ENCODE measurements at places on chromosomes 11 and 22. TPM values are rescaled to one million over a fixed set of nuclear protein-coding genes. Genes with fewer than 3 reads are reported as not detected.

DNA sequence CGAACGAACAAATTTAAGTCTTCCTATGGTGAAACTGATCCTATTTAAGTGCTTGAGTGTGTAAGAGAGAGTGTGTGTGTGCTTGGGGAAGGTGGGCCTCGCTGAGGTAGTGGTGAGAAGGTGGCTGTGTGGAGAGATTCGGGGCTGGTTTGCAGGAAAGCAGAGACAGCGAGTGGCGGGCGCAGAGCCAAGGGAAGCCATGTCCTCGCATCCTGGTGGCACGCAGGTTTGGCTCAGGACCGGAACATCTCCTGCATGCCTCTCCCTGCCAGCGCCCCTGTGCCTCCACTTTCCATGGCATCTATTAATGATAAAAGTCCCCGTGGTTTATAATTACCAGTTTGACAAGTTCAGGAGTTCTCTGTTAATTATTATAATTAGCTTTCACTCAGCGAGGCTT lies 383.1 kb upstream of the CADM1 start:
- H3K4me3 ChIP-seq = no peak overlapping the region
- DNase-seq = no peak
- no peaks in the 10 kb centered on the region for H3K36me3 ChIP-seq

DNA sequence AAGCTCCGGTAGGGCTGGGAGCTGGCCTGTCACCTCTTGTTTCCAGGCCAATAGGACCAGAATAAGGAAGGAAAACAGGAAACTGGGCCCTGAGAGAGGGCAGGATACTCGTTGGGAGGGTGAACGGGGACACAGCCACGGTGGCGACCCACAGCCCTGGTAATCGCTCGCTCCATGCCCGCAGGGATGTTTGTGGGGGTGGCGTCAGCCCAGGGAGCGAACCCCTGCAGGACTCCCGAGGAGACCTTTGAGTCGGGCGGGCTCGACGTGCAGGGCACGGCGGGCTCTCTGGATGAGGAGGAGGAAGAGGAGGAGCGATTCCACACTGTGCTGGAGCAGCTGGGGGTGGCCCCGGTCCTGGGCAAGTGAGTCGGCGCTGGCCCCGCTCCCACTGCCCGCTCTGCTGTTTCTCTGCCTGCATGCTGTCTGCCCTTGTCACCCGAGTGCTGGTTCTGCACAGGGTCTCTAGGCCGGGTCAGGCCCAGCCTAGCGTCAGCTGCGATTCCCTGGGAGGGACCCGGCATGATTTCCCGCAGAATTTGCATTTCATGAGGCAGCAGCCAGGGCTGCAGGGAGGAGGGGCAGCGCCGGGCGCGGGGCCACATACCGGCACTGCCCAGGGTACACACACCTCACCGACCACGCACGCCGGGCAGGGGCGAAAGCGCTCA lies 1.6 kb downstream of the CRACR2B start:
- H3K36me3 ChIP-seq = peaks cover 14% of the 10 kb centered on the region
- H3K27me3 ChIP-seq = no peaks in the 10 kb centered on the region
- peak overlapping the region; percentile 86 for H3K27ac ChIP-seq
- DNase-seq = no peak
- peak overlapping the region; percentile 58 for H3K4me3 ChIP-seq

GRCh38 chr22:45552580-45553350 lies 50.1 kb downstream of the FBLN1 start:
- H3K36me3 ChIP-seq = peaks cover 15% of the 10 kb centered on the region
- peak; percentile 82 for DNase-seq
- H3K4me3 ChIP-seq = no peak overlapping the region
- H3K27ac ChIP-seq = peak overlapping the region; percentile 73

GRCh38 chr11:80655834-80656233 lies 1215.0 kb upstream of the TENM4 start:
- no peak overlapping the region for H3K4me3 ChIP-seq
- no peaks in the 10 kb centered on the region for H3K36me3 ChIP-seq
- no peaks in the 10 kb centered on the region for H3K27me3 ChIP-seq

DNA sequence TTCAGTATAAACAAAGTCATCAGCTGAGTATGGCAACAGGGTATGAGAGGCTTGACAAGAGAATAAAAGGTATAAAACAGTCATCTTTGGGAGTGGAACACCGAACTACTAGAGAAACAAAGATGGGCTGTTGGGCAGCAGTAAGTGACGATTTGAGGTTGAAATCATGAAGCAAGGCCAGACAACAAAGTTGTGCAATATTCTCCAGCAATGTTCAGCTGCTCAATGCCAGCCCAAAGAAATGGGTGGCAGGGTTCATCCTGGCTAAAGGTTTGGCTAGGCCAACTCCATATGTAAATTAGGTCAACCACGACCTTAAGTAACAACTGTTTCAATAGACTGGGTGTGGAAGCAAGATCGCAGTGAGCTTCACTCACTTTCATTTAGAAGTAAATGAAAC lies 6.2 kb downstream of the APIP start:
- no peaks in the 10 kb centered on the region for H3K36me3 ChIP-seq
- H3K4me1 ChIP-seq = peaks cover 13% of the 10 kb centered on the region
- H3K27ac ChIP-seq = peak overlapping the region; percentile 38
- H3K4me3 ChIP-seq = no peak overlapping the region
- peak; percentile 60 for DNase-seq
- no peaks in the 10 kb centered on the region for H3K27me3 ChIP-seq

- peaks cover 13% of the 10 kb centered on the region for H3K4me1 ChIP-seq
- H3K4me3 ChIP-seq = no peak overlapping the region
- DNase-seq = no peak
- H3K27ac ChIP-seq = no peak overlapping the region
- no peaks in the 10 kb centered on the region for H3K36me3 ChIP-seq
These were observed 470.1 kb downstream of the NTM start for GRCh38 chr11:131840545-131840944.

GRCh38 chr22:24728790-24729637 lies 45.5 kb downstream of the PIWIL3 start:
- no peak overlapping the region for H3K27ac ChIP-seq
- H3K4me1 ChIP-seq = peaks cover 12% of the 10 kb centered on the region
- no peak for DNase-seq
- no peaks in the 10 kb centered on the region for H3K36me3 ChIP-seq
- H3K27me3 ChIP-seq = peaks cover 4% of the 10 kb centered on the region
- no peak overlapping the region for H3K4me3 ChIP-seq

GRCh38 chr11:407651-408123 lies 7.1 kb downstream of the SIGIRR start:
- H3K27me3 ChIP-seq = no peaks in the 10 kb centered on the region
- peaks cover 4% of the 10 kb centered on the region for H3K36me3 ChIP-seq
- peak overlapping the region; percentile 72 for H3K4me3 ChIP-seq
- H3K27ac ChIP-seq = peak overlapping the region; percentile 47

GRCh38 chr11:96229354-96229977 lies 113.5 kb downstream of the MAML2 start:
- peak overlapping the region; percentile 63 for H3K27ac ChIP-seq
- DNase-seq = no peak
- no peak overlapping the region for H3K4me3 ChIP-seq
- H3K36me3 ChIP-seq = no peaks in the 10 kb centered on the region
- H3K4me1 ChIP-seq = peaks cover 52% of the 10 kb centered on the region

DNA sequence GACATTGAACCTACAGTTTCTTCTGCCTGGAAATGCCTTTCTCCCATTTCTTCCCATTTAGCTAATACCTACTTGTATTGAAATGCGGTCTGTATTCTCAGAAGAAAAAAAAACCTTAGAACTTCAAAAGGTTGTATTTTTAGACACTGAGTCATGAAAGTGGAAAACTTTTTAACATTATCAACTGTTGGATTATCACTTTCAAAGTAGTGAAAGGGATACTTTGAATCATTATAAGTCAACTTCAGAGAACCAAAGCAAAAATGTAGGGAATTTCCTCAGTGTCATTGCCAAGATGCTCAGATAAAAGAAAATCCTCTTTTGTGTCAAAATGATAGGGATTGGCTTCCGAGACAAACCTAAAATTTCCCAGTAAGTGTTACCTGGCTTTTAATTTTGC lies 6.6 kb downstream of the HOATZ start:
- H3K4me3 ChIP-seq = no peak overlapping the region
- no peaks in the 10 kb centered on the region for H3K27me3 ChIP-seq

DNA sequence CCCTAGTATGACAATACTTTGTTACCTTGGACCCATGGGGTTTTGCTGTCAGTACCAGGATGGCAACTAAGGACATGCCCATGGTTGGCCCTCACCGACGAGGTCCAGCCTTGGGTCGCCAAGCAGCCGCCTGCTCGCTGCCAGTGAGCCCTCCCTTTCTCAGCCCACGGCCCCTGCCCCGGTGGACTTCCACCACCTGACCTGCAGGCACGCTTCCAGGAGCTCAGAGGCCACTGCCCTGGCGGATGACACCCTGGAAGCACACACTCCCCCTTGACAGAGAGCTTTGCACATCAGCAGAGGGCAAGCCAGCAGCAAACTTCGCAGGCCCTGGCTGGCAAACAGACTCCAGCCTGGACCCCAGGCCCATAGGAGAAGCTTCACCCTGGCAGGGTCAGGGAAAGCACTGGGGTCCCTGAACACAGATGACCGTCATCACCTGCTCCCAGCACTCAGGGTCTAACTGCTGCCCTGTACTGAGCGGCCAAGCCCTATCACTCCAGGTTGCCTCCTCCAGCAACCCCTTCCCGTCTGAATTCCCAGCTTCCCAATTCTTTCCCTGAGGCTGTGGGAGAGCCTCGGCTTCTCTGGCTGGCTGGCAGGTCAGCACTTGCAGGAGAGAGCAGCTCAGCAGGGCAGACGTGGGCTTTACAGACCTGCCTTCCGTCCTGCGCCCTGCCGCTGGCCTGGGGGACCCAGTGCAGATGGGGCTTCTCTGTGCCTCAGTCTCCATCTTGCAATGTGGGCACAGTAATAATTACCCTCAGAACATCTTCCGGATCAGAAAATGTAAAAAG lies 2.7 kb upstream of the PPARA start:
- peaks cover 26% of the 10 kb centered on the region for H3K4me1 ChIP-seq
- no peaks in the 10 kb centered on the region for H3K27me3 ChIP-seq
- peaks cover under 1% of the 10 kb centered on the region for H3K36me3 ChIP-seq
- no peak overlapping the region for H3K4me3 ChIP-seq
- no peak overlapping the region for H3K27ac ChIP-seq
- DNase-seq = no peak

DNA sequence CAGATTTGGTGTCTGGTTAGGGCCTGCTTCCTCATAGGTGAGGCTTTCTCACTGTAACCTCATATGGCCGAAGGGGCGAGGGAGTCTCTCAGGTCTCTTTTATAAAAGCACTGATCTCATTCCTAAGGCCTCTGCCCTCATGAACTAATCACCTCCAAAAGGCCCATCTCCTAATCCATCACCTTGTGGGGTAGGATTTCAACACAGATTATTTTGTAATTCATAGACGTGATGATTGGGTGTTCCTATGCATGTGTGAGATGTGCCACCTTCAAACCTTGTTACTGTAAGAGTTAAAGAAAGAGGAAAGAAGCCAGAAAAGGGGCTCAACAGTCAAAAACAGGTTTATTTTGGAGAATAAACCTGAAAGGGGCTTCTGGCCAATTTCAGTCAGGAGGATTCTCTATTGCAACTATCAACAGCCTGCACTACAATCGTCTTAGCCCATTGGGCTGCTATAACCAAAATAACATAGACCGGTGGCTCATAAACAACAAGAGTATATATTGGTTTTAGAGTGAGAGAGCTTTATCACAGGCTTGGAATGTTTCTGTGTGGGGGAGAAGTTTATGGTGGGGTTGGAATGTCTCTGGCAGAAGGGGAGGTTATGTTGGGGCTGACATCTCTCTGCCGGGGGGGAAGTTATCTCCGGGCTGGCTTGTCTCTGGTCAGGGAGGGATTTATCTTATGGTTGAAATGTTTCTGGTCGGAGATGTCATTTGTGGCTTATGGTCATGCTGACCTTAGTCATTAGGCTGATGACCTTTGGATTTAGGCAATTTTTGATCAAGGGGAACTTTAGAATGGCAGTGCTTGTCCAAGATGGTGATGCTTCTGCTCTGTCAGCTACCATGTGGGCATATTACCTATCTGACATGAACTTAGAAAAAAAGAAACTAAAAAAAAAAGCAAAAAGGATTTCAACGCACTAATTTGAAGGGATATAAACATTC lies 35.1 kb downstream of the CSF2RB start:
- no peaks in the 10 kb centered on the region for H3K4me1 ChIP-seq
- no peak overlapping the region for H3K27ac ChIP-seq
- no peak for DNase-seq
- no peaks in the 10 kb centered on the region for H3K27me3 ChIP-seq

- no peaks in the 10 kb centered on the region for H3K36me3 ChIP-seq
- DNase-seq = no peak
- H3K27me3 ChIP-seq = no peaks in the 10 kb centered on the region
- H3K27ac ChIP-seq = no peak overlapping the region
- H3K4me1 ChIP-seq = no peaks in the 10 kb centered on the region
- H3K4me3 ChIP-seq = no peak overlapping the region
These were observed 50.7 kb downstream of the PRR5L start for GRCh38 chr11:36346562-36347383.

The CADM1 gene
- total RNA-seq = 149 TPM

The PARVG gene
- 96.2 TPM for total RNA-seq

The RASGRP2 gene
- 30.4 TPM for total RNA-seq

The CEP126 gene
- total RNA-seq = 6.4 TPM

All from lower lobe of right lung (tissue), 2 donors.